DMS53 (cell line): ENCODE measurements at places on chromosomes 12 and 14.
A peak's percentile ranks its signal among the peaks of the same experiment; 100 is the strongest.

GRCh38 chr12:52502877-52503276 is 9.8 kb upstream of the KRT6A start:
- no peak for DNase-seq

DNA sequence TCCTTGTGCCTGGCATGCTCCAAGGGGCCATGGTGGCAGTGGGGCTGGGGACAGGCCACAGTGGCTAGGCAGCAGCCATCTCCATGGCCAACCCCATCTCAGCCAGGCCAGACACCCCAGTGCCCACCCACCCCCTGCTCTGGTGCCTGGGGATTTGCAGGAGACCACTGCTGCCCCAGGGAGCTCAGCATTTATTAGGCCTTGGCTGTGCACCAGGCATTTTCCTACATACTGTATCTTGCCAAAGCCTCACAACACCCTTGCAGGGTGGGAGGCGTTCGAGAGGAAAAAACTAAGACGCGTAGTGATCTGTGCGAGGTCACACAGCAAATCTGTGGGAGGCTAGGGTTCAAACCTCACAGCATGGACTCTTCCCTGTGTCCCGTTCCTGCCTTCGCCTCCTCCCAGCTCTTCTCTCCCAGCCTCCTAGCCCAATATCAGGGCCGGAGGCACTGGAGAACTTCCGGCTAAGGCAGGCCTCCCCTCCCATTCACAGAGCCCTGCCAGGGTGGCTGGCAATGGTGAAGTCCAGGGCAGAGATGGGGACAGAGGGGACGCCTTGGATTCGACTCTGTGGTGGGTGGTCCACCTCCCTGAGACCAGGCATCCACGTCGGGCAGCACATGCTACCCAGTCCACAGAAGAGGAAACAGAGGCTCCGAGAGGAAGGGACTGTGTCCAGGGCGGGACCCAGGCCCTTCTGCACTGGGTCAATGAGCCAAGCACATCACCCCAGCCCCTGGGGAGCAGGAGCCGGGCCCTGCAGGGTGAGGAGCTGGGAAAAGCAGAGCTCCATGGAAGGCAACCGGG is 57.4 kb downstream of the FAM222A start:
- DNase-seq, result no peak

GRCh38 chr14:75566321-75566720 is 12.1 kb upstream of the FLVCR2 start:
- peak; percentile 48 for DNase-seq

DNA sequence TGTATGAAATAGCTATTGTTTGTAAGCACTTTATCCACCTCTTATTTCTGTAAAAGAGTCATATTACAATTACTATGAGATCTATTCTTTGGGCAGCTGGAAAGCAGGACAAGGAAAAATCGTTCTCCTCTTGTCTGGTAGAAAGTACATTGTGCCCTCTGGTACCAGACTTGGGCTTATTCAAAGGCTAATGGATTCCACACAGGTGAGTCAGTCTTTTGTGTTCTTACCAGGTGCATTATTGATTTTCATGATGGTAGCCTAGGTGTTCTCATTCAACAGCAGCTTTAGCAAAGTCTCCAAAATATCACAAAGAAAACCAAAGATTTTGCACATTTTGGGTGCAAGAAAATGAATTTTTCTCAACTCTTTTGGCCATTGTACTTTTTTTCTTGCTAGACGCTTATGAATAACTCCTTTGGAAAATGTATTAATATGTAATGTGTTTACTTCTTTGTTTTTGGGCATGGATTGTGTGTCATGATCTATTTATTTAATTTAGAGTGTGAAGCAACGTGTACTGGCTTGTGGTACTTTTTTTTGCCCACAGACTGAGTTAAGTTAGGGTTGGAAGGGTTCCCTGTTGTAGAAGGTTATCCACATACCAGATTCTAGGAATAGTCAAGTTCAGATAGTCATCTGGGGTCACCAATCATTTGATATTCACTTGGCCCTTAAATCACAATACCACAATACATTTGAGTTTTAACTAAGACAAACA is 26.2 kb downstream of the MNAT1 start:
- peak; percentile 72 for DNase-seq

GRCh38 chr14:79325071-79325470 is 886.2 kb downstream of the DIO2 start:
- DNase-seq, result peak; percentile 87

DNA sequence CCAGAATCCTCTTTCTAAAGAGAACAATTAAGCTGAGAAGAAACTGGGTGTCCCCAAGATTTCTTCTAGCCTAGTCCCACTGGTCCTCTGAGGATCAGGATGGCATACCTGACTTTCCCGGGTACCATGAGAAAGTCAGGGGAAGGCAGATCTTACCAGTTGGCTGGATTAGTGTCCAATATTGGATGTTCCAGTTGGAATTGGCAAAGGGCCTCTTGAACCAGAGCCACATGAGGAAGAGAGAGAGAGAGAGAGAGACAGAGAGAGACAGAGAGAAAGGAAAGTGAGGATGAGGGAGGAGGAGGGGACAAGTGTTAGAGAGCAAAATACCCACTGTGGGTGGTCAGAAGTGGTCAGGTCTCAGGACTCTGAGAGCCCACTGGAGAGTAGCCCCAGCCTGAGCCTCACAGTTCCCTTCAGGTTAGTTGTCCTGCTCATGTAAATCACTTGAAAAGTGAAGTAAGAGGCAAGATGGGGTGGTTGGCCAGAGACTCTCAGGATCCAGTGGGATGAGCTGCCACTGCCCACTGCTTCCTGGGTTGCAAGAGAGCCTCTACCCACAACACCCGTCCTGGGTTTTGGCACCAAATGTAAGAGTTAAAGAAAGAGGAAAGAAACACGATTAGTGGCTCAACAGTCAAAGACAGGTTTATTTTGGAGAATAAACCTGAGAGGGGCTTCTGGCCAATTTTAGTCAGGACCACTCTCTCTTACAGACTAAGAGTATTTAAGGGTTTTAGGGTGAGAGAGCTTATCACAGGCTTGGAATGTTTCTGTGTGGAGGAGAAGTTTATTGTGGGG is 28.4 kb upstream of the A2M start:
- DNase-seq, result no peak

DNA sequence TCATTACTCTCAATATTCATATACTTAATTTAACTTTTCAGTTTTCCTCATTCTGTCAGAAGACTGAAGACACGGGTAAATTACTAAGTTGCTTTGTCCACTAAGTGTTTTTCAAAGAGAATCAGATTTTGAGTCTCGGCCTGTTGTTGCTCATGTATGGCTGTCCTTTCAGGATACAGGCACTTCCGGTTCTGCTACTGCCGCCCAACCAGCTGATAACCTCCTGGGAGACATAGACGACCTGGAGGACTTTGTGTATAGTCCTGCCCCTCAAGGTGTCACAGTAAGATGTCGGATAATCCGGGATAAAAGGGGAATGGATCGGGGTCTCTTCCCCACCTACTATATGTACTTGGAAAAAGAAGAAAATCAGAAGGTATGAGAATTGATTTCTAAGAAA is 28.3 kb upstream of the TEAD4 start:
- no peak for DNase-seq

GRCh38 chr12:19710811-19711793 is 271.8 kb downstream of the AEBP2 start:
- DNase-seq, result peak; percentile 22

GRCh38 chr12:1309613-1310012 is 284.8 kb downstream of the FBXL14 start:
- DNase-seq, result no peak

DNA sequence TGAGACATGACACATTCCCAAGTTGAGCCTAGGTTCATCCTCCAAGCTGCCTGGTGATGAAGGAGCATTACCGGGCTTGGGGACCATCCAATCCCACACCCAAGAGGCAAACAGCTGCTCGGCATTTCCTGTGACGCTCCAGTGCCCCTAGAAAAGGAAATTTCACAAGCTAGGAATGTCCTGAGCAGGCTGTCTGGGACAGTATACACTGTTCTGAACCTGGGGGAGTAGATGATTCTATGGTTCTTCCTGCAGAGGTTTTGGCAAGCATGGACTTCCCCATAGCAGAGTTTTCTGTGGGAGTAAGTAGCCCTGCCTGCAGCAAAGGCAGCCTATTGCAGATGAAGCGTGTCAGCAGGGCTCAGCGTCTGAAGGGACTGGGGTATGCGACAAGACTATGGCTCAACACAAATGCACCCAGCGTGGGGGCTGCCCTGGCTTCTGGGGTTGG is 47.4 kb upstream of the SRSF5 start:
- no peak for DNase-seq

- no peak for DNase-seq
These were observed 31.9 kb upstream of the PAPOLA start for GRCh38 chr14:96470331-96470730.

DNA sequence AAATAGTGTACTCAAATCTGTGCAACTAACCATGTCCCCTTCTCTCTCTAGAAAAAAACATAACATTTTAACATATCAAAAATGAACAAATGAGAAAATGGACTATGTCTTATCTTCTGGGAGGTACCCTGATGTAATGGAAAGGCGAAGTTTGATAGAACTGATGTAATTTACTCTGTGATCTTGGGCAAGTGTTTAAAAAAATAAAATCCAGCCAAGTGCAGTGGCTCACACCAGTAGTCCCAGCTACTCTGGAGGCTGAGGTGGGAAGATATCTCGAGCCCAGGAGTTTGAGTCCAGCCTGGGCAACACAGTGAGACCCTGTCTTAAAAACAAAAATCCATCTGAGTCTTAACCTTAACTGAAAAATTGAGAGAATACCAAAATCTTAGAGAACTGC is 35.8 kb upstream of the CFL2 start:
- no peak for DNase-seq

- DNase-seq, result no peak
These were observed 7.9 kb downstream of the LTBP2 start for GRCh38 chr14:74604157-74604556.

- no peak for DNase-seq
These were observed 7.4 kb downstream of the GLRX5 start for GRCh38 chr14:95541932-95542930.

DNA sequence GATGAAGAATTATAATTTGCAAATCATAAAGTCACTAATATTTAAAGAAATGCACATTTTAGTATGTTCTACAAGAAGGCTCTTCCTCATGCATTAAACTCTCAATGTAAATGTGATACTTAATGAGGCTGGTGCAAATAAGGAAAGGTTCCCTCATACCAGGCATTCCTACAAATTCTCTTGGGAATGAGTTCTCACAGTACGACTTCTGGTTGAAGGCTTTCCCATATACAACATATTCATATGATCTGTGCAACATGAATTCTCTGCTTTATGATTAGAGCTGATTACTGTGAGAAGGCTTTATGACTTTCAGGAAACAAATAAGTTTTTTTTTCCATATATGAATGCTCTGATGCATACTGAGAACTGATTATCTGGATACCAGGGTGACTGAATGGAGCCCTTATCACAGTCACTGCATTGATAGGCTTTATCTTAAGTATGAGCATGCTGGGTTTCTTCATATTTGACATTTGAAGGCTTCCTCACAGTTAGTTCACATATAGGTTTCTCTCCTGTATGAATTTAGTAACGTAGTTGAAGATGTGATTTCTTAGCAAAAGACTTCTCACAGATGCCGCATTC is 293.9 kb downstream of the RAD51B start:
- DNase-seq, result no peak

GRCh38 chr12:48183876-48184548 is 568 bp downstream of the CCDC184 start:
- peak; percentile 87 for DNase-seq

GRCh38 chr14:56224691-56225681 is 106.8 kb downstream of the PELI2 start:
- DNase-seq, result peak; percentile 93

- DNase-seq, result no peak
These were observed 834 bp downstream of the ARHGEF25 start for GRCh38 chr12:57611827-57612710.

DNA sequence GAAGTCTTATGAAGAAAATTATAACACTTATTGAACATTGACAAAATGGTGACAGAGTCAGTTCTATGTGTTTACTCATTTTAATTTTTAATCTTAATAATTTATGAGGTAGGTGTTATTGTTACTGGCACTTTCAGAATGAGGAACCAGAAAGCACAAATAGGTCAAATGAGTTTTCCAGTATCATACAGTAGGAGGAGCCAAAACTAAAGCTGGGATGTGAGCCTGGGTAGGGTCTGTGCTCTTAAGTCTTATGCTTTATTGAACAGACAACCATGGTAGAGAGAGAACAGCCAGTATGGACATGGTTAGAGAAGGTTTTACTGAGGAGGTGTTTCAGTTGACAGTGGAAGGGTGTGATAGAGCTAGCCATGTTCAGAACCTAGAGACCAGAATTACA is 775.7 kb downstream of the TMTC2 start:
- DNase-seq, result peak; percentile 29

GRCh38 chr12:29690728-29691127 is 93.0 kb downstream of the TMTC1 start:
- DNase-seq, result no peak

- DNase-seq, result peak; percentile 63
These were observed 63.6 kb upstream of the DLK1 start for GRCh38 chr14:100662879-100663760.

GRCh38 chr14:21669284-21669683 is 4.3 kb downstream of the OR4E1 start:
- DNase-seq, result peak; percentile 47

DNA sequence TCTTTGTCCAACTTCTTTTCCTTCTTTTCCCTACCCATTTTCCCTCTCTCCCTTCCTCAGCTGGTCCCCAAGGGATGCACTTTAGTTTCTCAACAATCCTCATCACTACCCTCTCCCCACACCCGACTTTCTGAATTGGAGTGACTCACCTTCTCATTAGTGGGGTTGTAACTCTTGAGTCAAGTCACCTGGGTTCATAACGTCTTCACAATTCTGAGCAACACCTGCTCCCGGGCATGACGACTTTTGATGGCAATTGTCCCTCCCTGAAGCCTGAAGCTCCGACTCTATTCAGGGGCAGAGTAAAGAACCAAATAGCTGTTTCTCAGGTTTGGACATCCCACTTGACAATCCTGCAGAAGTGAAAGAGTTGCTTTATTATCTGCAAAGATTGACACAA is 82.7 kb upstream of the OTX2 start:
- DNase-seq, result peak; percentile 25

DNA sequence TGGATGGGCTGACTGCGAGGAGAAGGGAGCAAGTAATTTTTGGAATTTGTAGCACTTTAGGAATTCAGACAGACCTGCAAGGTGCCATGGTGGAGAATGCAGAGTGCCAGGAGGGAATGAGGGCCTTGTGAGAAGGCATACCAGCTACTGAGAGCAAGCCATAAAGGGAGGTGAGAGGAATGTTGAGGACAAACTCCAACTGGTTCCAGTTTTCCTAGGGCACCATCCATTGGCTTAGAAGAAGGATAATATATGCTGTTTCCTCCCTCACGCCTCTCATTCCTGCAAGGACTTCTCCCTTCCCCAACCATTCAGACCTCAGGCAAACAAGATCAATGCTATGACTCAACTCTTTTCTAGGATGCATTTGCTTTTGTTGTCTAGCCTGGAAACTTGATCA is 11.2 kb upstream of the DAAM1 start:
- peak; percentile 31 for DNase-seq

GRCh38 chr12:7339675-7340074 is 35.8 kb downstream of the ACSM4 start:
- DNase-seq, result no peak
